ENCODE measurements at places on chromosomes 1 and 21. TPM values are rescaled to one million over a fixed set of nuclear protein-coding genes. Genes with fewer than 3 reads are reported as not detected.

The RGS16 gene
- under 0.01 TPM for total RNA-seq

The CAPN8 gene
- total RNA-seq, result not detected

The TCP10L gene
- total RNA-seq, result not detected

The HSF2BP gene
- total RNA-seq, result 1.6 TPM

The KANK4 gene
- total RNA-seq, result not detected

The LAMB3 gene
- total RNA-seq, result 3.8 TPM

The RPE65 gene
- total RNA-seq, result not detected

The LORICRIN gene
- total RNA-seq, result not detected

The PHF13 gene
- total RNA-seq, result 9.6 TPM

The CLCC1 gene
- 37.8 TPM for total RNA-seq

The TENT5C gene
- total RNA-seq, result 0.15 TPM

The ADGRL2 gene
- 50.0 TPM for total RNA-seq

The DNASE2B gene
- not detected for total RNA-seq

The FCRL4 gene
- total RNA-seq, result not detected

The ALX3 gene
- total RNA-seq, result not detected

The CD1B gene
- total RNA-seq, result not detected

The SAMSN1 gene
- 9.4 TPM for total RNA-seq

The TSPAN1 gene
- total RNA-seq, result 2.0 TPM

The GJB3 gene
- total RNA-seq, result not detected

The FLG2 gene
- total RNA-seq, result under 0.01 TPM

The KPRP gene
- not detected for total RNA-seq

The NOS1AP gene
- total RNA-seq, result 1.1 TPM

The PDC gene
- not detected for total RNA-seq

The KMO gene
- total RNA-seq, result not detected

The MR1 gene
- 1.3 TPM for total RNA-seq

The TTC22 gene
- not detected for total RNA-seq

The AIM2 gene
- total RNA-seq, result not detected

The MIS18A gene
- total RNA-seq, result 16.2 TPM

The TSHB gene
- total RNA-seq, result not detected

The PRAMEF6 gene
- total RNA-seq, result not detected

The TSNAX gene
- total RNA-seq, result 31.8 TPM

The WNT4 gene
- total RNA-seq, result 0.15 TPM

The LINGO4 gene
- not detected for total RNA-seq

The VCAM1 gene
- total RNA-seq, result 14.3 TPM

The USP33 gene
- 59.1 TPM for total RNA-seq

The MCOLN3 gene
- total RNA-seq, result not detected

The ACKR1 gene
- total RNA-seq, result 0.32 TPM

The AKNAD1 gene
- total RNA-seq, result not detected

The BNIPL gene
- 0.32 TPM for total RNA-seq

The INAVA gene
- total RNA-seq, result not detected

The DNAI4 gene
- total RNA-seq, result 1.9 TPM

The VTCN1 gene
- not detected for total RNA-seq

The MYCL gene
- total RNA-seq, result 2.3 TPM

The CYP4A11 gene
- total RNA-seq, result not detected

The SLAMF9 gene
- total RNA-seq, result not detected

The CDCA8 gene
- total RNA-seq, result 12.0 TPM

The LDLRAD2 gene
- not detected for total RNA-seq

The FHAD1 gene
- total RNA-seq, result 0.91 TPM

The ANKRD45 gene
- under 0.01 TPM for total RNA-seq

The MMEL1 gene
- total RNA-seq, result 1.5 TPM

The FMO4 gene
- total RNA-seq, result 0.97 TPM

The RXRG gene
- not detected for total RNA-seq

The CLIC4 gene
- 339 TPM for total RNA-seq

All from epithelial cell of umbilical artery (primary cell).